ENCODE measurements at places on chromosomes 13 and 19.

DNA sequence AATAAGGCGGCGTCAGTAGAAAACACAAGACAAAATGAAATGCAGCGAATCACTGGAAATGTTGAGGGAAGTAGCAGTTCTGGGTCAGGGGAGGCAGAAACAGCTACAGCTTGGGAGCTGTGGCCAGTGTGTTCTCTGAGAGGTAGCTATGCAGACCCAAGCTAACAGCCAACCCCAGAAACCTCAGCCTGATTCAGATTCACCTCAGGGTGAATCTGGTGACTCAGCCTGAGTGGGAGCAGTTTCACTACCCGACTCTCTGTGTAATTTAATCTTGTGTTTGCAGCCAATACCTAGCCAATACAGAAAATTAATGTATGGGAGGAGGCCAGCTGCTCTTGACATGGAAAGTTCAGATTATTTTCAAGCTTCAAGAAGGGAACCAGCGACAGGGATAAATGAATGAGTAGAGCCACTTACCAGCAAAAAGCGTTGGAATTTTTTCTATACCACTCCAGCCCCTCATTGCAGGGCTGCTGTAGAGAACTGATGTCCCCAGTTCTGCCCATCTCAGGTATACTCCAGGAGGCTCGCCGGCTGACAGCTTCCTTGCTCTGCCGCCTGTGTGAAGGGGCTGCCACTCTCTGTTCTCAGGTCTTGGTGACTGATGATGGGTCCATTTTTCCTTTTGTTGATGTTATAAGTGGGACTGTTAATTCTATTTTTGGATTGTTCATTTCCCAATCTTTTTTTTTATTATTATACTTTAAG, 8.9 kb downstream of the IGFL3 start:
- peak; percentile 61 for DNase-seq

- no peak for DNase-seq
These were observed 44.4 kb downstream of the MTUS2 start for GRCh38 chr13:28864544-28864943.

DNA sequence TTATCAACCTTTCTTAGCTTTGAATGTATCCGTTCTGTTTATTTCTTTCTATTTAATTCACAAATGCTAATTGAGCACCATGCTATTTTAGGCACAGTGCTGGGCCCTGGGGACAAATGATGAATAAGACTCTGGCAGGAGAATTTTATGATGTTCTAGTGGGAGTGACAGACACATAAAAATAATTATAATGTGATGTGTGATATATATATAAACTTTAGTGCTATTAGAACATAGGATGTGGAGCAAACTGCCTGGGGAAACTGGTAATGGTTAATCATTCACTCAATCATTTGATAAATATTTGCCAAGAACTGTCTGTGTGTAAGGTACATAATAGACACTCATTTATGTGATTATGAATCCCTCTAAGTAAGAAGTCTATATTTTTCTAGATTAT, 50.7 kb upstream of the FRY start:
- no peak for DNase-seq

DNA sequence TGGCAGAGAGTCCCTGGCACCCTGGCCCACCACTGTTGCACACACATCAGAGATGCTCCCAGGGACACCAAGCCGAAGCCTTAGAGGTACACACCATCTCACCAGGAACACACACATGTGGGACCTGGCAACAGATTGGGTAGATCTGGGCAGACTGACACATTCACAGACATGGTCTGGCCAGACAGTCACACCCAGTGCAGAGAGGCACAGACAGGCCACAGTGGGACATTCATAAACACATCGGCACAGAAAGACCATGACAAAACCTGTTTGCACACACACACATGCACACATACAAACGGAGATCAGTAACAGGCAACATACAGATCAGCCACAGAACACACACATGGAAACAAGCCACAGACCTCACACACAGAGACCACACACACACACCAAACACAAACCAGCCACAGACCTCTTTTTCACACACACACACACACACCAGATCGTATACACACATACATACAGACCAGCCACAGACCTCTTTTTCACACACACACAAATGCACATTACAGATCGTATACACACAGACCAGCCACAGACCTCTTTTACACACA, 6.3 kb upstream of the JUNB start:
- peak; percentile 48 for DNase-seq

DNA sequence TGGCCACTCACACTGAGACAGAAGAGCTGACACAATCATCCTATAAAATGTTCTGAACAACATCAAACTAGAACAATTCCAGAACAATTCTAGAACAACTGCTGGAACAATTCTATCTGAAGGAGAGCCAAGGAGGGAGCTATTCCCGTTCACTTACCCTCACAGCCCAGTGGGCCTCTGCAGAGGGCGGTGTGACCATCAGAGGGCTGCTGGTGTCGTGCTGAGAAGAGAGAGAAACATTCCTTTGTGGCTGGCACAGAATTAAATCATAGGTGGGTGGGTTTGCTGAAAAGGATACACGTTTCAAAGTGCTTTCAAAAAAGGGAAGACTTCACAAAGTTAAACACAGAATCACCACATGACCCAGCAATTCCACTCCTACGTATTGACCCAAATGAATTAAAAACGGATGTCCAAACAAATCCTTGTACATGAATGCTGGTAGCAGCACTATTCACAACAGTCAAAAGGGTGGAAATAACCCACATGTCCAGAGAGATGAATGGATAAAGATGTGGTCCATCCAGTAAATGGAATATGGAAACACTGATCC, 34.9 kb downstream of the EPS15L1 start:
- DNase-seq: no peak

DNA sequence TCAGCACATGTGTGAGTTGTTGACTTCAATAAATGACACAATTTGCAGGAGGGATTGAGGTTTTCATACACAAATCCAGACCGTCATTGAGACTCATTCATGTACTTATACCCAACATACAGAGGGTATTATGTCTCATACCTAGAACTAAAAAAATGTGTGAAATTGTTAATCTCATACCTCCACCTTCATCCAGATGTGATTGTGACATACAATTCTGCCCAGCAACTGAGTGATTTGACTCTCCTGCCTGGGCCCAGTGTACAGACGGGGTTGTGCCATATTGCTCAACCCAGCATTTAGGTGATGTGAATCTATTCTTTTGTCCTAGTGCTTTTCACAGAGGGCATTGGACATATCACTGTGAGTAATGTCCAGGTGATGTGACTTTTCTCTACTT, 12.6 kb upstream of the ZNF681 start:
- DNase-seq: peak; percentile 59

GRCh38 chr19:41587101-41587837, 11.3 kb downstream of the CEACAM21 start:
- DNase-seq: no peak

- DNase-seq: no peak
These were observed 75.0 kb upstream of the FLT1 start for GRCh38 chr13:28569886-28570285.

DNA sequence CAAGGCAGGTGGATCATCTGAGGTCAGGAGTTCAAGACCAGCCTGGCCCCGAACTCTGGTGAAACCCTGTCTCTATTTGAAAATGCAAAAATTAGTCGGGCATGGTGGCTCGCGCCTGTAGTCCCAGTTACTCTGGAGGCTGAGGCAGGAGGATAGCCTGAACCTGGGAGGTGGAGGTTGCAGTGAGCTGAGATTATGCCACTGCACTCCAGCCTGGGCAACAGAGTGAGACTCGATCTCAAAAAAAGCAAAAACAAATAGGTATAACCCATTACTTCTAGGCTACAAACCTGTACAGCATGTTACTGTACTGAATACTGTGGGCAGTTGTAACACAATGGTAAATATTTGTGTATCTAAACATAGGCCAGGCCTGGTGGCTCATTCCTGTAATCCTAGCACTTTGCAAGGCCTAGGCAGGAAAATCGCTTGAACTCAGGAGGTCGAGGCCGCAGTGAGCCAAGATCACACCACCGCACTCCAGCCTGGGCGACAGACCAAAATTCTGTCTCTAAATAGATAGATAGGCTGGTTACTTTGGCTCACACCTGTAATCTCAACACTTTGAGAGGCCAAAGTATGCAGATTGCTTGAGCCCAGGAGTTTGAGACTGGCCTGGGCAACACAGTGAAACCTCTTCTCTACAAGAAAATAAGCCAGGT, 63.5 kb downstream of the MYO9B start:
- no peak for DNase-seq

- DNase-seq: no peak
These were observed 65.7 kb upstream of the IL17D start for GRCh38 chr13:20637811-20638210.

DNA sequence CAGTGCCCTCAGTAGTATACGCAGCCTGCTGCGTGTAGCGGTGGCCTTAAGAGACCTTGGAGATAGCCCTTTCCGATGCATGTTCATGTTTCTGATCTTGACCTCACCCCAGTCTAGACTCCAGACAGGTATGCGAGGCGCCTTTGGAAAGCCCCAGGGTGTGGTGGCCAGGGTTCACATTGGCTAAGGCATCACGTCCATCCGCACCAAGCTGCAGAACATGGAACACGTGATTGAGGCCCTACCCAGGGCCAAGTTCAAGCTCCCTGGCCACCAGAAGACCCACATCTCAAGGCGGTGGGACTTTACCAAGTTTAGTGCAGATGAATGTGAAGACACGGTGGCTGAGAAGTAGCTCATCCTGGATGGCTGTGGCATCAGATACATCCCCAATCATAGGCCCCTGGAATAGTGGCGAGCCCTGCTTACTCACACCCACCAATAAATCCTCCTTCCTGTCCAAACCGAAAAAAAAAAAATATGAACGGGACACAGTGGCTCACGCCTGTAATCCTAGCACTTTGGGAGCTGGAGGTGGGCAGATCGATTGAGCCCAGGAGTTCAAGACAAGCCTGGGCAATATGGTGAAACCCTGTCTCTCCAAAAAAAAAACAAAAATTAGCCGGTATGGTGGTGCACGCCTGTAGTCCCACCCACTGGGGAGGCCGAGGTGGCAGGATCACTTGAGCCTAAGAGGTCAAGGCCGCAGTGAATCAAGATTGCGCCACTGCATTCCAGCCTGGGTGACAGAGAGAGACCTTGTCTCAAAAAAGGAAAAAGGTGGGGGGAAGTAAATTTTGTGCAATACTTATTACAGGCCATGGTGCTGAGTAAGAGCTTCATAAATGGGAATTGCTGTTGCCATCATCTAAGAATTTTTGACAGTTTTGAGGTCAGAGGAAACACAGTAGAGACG, 12.4 kb upstream of the CBLC start:
- DNase-seq: no peak

DNA sequence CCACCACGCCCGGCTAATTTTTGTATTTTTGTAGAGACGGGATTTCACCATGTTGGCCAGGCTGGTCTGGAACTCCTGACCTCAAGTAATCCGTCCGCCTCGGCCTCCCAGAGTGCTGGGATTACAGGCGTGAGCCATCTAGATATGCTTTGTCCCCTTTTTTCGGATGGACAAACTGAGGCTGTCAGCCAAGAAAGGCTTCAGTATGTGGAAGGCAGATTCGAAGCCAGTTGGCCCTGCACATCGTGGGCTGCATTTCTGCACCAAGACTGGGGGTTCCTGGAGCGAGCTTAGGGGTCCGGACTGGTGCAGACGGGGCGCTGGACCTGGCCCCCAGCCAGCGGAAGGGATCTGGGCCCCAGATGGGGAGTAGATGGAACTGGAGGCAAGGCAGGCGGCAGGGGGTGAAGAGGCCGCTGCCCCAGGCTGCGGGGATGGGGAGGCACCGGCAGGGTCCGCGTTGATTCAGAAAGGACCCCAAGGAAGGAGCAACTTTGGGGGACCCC, 9.7 kb upstream of the JUND start:
- no peak for DNase-seq

DNA sequence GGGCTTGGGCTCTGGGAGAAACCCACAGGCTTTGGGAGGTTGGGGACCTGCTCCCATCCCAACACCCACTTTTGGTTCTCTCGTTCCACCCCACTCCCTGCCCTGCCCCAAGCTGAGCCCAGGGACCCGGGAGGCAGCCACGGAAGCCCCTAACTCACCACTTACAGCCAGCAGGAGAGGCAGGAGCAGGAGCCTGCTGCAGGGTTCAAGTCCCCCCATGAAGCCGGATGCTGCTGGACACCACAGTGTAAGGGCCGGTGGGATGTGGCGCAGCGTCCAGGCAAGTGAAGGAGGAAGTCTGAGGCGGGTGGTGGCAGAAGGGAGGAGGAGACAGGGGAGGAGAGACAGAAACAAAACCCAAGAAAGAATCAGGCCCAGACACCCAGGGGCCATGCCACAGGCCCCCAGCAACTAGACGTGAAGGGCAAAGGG, at the start of gene TYROBP:
TSS of gene TYROBP (minus strand) at position 286 of the 432 bp plus-strand sequence. CDS start at position 219, 67 bp downstream.
- no peak for DNase-seq

GRCh38 chr19:21164541-21164940, 22.7 kb downstream of the ZNF431 start:
- DNase-seq: no peak

DNA sequence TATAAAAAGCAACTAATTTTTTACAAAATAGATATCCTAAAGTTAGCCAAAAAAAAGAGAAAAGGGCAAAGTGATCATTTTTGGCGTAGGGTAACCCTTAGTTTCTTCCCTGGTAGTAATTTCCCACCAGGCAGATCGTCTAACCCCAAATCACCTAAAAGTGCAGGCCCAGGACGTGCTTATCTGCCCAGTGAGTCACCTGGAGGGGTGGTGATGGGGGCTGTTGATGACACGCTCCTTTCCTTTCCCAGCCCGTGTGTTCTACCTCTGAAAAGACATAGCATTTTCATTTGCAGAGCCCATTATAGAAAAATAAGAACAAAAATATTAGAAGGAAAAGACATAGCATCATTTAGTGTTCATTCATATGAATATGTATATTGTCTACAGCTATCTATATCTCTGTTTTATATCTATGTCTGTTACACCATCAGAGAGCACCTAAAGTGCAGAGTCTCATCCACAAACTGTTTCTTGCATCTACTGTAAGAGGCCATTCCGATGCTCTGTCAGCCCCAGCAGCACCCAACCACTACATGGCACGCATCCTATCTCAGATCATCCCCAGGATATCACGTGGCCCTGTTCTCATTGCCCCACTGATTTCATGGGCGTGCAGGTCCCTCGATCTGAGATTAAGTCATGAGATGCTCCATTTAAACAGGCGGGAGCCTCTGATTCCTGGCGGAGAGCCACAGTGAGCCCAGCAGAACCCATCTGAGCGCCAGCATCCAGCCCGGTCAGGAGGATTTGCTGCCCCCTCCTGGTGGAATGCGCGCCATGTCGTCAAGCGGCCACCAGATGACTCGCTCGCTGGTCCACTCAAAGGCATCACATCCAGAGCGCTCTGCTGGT, 8.5 kb upstream of the LILRB3 start:
- peak; percentile 78 for DNase-seq

- no peak for DNase-seq
These were observed 136.1 kb downstream of the PDS5B start for GRCh38 chr13:32722340-32722739.

GRCh38 chr13:97179501-97179900, 42.6 kb upstream of the MBNL2 start:
- DNase-seq: no peak

- DNase-seq: no peak
These were observed 132.0 kb downstream of the FOXO1 start for GRCh38 chr13:40534456-40534855.

DNA sequence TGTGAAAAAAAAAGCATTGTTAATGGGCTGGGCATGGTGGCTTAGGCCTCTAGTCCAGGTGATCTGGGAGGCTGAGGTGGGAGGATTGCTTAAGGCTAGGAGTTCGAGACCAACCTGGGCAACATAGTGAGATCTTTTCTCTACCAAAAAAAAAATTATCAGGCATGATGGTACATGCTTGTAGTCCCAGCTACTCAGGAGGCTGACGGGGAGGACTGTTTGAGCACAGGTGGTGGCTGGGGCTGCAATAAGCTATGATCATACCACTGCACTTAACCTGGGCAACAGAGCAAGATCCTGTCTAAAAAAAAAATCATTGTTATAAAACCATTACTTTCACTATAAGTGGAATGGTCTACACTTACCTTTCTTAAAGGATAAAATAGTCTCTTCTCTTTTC, 30.4 kb downstream of the GPC6 start:
- DNase-seq: no peak

Data from activated CD4-positive, alpha-beta T cell treated with anti-CD3 and anti-CD28 coated beads, Interleukin-2, amount 50 U/mL, for 16 hours (primary cell).